ENCODE measurements at places on chromosomes 1 and 21.

- no peak for DNase-seq
Observed at GRCh38 chr1:71422221-71422620, 341.4 kb upstream of the ZRANB2 start.

DNA sequence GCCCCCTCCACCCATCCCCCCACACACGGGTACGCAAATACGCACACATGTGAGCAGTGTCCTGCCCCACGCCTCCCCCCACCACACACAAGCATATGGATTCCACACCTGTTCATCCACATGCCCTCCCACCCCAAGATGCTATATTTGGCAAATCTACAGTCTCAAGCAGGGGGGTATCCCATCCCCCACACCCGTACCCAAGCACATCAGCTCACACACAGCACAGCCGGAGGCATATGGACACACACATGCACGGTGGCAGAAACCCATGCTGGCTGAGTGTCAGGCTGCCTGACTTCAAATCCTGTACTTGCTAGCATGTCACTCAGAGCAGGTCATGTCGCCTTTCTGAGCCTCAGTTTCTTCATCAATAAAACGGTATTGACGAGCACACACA is 10.6 kb downstream of the COL16A1 start:
- DNase-seq: no peak

- DNase-seq: no peak
Observed at GRCh38 chr1:184152434-184152898, 100.9 kb downstream of the TSEN15 start.

- DNase-seq: no peak
Observed at GRCh38 chr1:39380036-39380435, 111.4 kb upstream of the BMP8A start.

DNA sequence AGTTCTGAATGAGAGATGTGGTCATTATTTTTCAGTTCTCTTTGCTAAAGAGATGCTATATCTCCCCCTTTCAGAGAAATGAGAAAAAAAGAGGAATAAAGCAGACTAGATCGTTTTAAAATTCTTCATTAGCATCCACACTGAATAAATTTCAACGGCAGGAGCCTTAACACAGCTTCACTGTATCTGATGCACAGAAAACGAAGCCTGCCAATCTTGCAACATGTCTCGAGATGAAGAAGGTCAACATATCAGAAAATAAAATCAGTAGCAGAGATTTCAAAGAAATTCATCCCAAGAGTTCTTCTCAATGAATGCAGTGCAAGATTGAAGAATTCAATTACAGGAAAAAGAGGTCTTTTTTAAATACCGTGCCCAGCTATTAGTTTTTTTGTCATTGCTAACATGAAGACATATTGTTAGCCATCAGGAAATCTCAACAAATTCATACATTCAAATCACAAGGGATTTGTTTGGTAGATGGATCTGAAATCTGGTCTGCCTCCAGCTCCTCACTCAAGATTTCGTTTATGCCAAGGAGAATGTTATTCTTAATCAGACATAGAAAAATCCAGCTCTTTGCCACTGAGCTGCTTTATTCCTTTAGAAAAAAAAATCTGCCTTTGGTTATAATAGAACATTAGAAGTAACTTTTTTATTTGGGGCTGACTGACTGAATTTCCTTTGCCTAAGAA is 76.4 kb upstream of the DAB1 start:
- DNase-seq: no peak

- DNase-seq: no peak
Observed at GRCh38 chr1:201591981-201592380, 53.1 kb downstream of the NAV1 start.

- DNase-seq: no peak
Observed at GRCh38 chr1:216523449-216524190, 100.4 kb upstream of the USH2A start.

DNA sequence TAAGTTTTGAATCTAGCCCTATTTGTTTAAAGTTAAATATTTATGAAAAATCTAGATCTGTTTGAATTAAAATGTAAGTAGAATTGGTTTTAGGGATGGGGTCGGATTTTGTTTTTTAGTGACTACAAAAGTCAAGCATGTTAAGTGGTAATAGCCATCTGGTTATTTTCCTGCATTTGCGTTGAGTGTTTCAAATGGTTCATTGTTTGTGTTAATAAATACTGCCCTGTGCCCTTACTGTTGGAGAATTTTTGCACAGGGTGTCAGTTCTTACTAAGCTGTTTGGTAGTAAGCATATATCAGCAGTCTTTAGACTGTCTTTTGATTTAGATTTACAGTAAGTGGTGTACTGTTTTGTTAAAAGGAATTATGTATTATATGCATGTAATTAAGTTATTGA is 46.1 kb upstream of the TARS2 start:
- DNase-seq: no peak

DNA sequence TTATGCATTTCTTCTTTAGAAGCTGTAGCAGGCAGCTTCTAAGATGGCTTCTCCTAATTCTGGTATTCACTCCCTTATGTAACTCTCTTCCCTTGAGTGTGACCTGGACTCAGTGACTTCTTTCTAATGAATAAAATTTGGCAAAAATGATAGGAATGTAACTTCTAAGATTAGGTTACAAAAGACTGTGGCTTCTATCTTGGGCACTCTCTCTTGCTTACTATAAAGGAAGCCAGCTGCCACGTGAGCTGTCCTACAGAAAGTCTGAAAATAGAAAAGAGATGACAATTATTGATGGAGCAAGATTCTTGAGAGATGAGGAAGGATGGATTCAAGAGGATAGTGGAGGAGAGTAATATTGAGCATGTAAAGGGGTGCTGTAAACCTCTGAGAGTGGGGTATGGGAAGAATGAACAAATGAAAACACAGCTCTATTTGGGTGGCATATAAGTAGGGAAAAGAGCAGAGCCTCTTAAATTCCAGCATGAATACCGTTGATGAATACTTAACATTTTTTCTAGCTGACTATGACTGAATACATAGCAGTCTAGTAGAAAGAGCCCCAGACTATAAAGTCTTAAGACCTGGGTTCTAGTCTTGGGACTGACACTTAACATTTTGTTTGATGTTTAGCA is 5.5 kb downstream of the TSEN15 start:
- DNase-seq: no peak

DNA sequence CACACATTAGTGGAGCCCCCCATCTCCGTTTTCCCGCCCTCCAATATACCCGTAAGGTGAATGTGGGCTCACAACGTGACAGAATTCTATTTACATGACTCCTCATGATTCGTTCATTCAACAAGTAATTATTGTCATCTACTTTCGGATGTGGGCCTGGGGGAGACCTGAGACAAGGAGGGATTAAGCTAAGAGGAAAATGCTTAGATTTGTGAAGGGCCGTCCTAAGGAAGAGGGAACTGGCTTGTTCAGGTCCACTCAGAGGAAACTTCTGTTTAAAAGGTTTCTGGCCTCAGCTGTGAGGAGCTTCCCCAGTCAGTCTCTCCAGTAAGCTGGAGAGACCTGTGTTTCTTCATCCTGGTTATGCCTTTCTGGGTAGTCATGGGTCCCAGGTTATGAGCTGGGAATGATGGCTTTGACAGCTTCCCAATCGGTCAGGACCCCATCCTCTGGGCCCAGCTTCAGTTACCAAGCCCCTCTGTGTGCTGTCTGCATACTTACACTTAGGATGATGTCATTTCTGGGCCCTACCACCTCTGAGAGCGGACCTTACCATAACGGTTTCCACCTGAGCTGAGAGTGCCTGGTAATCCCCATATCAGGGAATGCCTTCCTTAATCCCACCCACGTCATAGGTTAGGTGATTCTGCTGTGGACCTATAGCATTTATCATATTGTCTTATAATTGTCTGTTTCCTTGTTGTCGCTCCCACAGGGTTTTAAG is 687 bp upstream of the ERI3 start:
- DNase-seq: no peak

- DNase-seq: peak; percentile 15
Observed at GRCh38 chr1:41661428-41662060, 177.1 kb upstream of the EDN2 start.

DNA sequence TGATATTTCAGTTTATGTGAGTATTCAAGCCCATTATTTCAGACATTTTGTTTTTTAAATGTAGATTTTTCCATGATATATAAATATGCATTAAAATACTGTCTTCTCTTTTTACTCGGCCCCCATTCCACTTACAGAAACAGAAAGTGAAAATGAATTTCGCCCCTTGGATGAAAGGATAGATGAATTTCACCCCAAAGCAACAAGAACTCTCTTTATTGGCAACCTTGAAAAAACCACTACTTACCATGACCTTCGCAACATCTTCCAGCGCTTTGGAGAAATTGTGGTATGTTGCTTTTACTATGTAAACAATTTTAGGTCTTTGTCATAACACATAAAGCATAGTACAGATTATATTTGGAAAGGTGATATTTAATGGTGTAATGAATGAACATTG is 59.9 kb downstream of the ZBTB17 start:
- no peak for DNase-seq

DNA sequence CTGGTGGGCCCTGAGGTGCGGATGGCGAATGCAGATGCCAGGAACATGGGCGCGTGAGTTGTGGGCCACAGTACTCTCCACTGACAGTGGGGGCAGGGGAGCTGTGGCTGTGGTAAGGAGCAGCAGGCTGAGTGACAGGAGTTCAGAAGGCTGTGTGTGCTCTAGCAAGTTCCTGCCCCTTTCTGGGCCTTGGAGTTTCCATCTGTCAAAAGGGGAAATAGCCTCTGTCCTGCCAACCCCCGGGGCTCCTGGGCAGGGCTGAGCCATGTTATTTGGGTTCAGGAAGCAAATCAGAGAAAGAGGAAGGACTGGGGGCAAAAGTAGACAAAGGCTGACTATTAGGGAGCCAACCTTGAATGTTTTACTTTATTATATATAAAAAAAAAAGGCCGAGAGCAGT is 19.5 kb upstream of the MFN2 start:
- no peak for DNase-seq

DNA sequence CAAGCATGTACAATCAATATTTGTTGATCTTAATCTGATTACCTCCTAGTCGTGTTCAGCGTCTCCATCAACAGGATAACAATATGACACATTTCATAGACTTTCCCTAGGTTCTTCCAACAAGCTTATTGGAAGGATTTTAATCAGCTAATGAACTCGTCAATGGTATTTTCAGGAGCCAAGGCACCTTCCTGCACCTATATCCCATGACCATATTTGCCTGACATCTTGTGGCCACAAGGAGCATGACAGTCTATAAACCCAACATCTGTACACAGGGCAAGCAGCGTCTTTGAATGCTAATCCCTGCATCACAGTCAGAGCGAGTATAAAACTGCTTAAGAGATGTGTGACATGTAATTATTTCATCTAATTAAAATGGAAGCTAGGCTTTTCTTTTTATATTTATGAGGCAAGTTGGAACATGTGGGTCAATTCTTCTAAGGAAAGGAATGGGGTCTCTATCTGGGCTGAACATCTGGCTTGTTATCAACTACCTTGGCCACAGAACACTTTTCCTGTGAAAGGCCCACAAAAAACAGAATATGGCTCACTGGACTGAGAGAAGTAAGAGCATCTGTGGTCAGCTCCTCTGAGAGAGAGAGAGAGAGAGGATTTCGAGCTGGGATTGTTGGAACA is 388.8 kb downstream of the NTNG1 start:
- DNase-seq: peak; percentile 68

GRCh38 chr1:179742717-179743678 is at the start of gene FAM163A:
FAM163A (plus strand) TSS chr1:179743291; CDS start chr1:179813098, 69,807 bp downstream.
- DNase-seq: no peak

DNA sequence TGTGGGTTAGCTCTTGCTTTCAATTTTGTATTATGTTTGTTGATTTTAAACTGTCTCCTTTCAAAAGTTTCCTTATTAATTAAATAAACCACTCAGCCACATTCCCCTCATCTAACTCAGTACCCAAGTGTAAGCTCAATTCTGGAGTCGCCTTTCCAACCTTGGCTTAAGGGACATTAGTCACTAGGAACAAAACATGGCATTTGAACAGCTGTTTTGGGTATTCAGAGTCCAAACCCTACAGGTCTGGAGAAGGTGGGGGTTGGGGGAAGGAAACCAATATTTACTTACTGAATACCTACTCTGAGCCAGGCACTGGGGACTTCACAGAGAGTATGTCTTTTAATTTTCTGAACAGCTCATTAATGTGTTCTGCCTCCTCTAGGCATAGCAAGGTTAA is 117.2 kb upstream of the JUN start:
- DNase-seq: no peak

- DNase-seq: no peak
Observed at GRCh38 chr1:94273111-94273510, 35.7 kb upstream of the ARHGAP29 start.

- peak; percentile 93 for DNase-seq
Observed at GRCh38 chr1:46687093-46687659, 15.5 kb downstream of the TEX38 start.

DNA sequence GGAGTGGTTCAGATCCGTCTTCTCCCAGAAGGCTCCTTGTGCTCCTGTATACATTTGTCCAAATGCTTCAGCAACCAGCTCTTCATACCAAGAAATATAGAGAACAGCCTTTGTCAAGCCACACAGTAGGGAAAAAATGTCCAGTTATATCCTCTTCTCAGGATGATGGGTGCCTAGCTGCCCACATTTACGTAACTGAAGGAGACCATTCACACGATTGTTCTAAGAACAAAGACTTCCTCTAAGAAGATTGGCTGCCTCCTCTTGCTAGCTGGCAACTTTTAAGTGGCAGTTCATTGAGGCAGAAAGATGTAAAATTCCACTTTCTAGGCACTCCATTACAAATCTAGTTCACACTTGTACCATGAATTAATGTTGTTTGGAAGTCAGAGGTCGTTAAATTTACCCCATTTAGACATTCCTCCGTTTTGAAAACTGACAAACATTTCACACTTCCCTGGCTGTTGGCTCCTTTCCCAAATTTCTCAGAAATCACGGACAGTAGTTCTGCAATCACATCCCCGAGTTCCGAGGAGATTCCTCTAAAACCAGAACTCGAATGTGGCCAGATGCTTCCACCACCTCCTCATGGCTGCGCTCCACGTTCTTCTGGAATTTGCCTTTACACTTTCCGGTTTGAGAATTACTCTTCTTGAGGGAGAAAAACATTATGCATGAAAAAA is 45.6 kb upstream of the CSF1 start:
- DNase-seq: no peak

- DNase-seq: peak; percentile 17
Observed at GRCh38 chr1:30816211-30817076, 58.9 kb upstream of the LAPTM5 start.

DNA sequence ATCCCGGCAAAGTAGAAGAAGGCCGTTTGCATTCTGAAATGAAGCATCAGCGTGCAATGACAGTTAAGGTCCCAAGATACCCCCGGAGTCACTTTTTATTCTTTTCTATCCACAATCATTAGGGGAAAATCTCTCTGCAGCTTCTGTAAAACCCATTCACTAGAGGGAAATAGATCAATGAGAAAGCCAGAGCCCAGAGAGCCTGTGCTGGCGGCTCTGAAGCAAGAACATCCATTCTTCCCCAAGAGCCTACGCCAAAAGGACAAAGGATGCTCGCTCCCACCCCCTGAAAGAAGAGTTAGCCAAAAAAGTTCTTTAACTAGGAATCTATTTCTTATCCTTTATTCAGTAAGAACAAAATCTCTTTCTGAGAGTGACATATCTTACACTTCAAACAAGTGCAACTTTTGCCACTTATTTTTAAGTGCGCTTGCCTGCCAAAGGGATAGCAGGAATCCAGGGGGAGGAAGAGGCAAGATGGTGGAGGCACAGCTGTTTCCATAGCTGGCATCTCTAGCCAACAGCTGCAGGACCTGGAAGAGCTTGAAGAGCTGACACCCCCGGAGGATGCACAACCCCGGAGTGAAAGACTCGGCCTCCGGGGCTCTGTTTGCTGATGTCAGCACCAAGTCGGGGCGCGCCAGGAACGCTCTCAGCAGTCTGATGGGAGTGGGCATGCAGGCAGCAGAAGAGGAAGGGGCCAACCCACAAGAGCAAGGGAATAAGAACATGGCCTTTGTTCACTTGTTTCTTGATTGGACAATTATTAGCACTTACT is 68.7 kb downstream of the KCNN3 start:
- no peak for DNase-seq

GRCh38 chr1:232915212-232915611 is 35.2 kb upstream of the NTPCR start:
- no peak for DNase-seq

Data from prostate gland (tissue), 2 donors.